ENCODE measurements at places on chromosomes 1 and 21. TPM values are rescaled to one million over a fixed set of nuclear protein-coding genes. Genes with fewer than 3 reads are reported as not detected.

Gene IKBKE
- 40.5 TPM for total RNA-seq

GRCh38 chr1:226733304-226733703, 5.8 kb downstream of the ITPKB start:
- H3K27ac ChIP-seq, result peak overlapping the region; percentile 75
- peaks cover 82% of the 10 kb centered on the region for H3K4me1 ChIP-seq
- peak; percentile 76 for DNase-seq
- peak overlapping the region; percentile 28 for H3K4me3 ChIP-seq

DNA sequence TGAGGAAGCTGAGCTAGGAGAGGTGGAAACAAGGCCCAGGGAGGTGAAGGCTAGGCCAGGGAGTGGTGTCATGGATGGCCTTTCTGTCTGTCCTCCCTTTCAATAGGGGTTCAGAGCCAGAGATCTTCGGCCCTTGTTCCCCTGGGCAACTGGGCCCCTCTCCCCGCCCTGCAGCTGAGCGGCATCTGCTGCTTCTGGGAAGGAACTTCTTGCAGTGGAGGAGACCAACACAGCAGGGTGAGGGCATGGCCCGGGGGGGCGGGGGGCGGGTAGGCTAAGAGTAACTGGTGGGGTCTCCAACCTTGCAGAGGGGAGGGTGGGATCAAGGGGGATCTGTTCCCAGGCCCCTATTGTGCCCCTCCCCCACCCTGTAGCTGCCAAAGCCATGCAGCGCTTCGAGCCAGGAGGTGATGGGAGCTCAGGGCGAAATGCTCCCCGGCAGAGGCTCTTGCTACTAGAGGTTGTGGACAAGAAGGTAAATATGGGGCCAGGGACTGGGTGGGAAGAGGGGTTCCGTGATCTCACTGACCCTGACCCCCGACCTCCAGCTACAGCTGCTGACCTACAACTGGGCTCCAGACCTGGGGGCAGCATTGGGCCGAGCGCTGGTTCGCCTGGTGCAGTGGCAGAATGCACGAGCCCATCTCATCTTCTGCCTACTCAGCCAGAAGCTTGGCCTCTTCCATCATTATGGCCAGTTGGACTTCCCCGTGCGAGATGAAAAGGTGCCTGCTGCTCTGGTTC, 11.7 kb downstream of the HYI start:
- H3K36me3 ChIP-seq, result peaks cover 84% of the 10 kb centered on the region
- H3K4me3 ChIP-seq, result no peak overlapping the region
- H3K4me1 ChIP-seq, result no peaks in the 10 kb centered on the region
- H3K27ac ChIP-seq, result no peak overlapping the region

DNA sequence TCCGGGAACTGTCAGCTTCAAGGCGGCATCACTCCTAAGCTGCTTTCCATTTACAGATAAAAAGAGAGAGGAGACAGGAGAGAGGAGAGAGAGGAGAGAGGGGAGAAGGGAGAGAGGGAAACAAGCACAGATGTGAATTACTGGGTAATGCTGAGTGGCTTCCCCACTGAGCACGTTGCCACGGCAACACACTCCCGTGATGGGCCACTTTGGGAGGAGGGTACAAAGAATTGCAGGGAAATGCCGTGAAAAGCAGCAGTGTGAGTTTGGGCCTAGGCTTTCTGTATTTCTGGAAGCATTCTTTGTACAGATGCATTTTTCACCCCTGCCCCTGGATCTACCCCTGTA, 128.0 kb upstream of the IRF2BP2 start:
- DNase-seq, result no peak
- no peak overlapping the region for H3K4me3 ChIP-seq
- H3K4me1 ChIP-seq, result no peaks in the 10 kb centered on the region
- no peak overlapping the region for H3K27ac ChIP-seq

GRCh38 chr1:98881901-98882300, 122.8 kb downstream of the PLPPR5 start:
- no peaks in the 10 kb centered on the region for H3K27me3 ChIP-seq
- no peak for DNase-seq
- H3K4me3 ChIP-seq, result no peak overlapping the region
- no peaks in the 10 kb centered on the region for H3K36me3 ChIP-seq
- H3K4me1 ChIP-seq, result no peaks in the 10 kb centered on the region

- peaks cover 6% of the 10 kb centered on the region for H3K36me3 ChIP-seq
- no peaks in the 10 kb centered on the region for H3K27me3 ChIP-seq
- DNase-seq, result no peak
- peaks cover 14% of the 10 kb centered on the region for H3K4me1 ChIP-seq
- H3K4me3 ChIP-seq, result no peak overlapping the region
These were observed 8.3 kb downstream of the ADAR start for GRCh38 chr1:154599658-154600057.

Gene RIMS3
- 5.4 TPM for total RNA-seq

Gene ADCY10
- 0.15 TPM for total RNA-seq

DNA sequence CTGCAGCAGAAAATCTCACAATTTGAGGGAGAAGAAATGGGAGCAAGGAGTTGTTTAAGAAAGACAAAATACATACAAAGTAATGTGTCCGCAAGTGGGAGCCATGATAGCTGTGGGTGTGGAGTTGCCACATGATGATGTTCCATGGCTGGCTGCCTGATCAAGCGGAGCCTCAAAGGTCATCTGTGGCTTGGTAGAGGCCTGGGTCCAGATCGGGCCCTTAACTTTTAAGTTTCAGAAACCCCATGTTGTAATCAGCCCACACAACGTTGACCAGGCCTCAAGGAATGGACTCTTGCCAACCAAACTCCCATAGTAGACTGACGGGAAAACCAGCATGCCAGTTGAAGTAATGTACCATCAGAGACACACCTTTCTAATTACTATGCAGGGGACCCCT, 64.7 kb upstream of the ANGPTL1 start:
- H3K27ac ChIP-seq, result no peak overlapping the region
- peaks cover 29% of the 10 kb centered on the region for H3K4me1 ChIP-seq
- H3K27me3 ChIP-seq, result no peaks in the 10 kb centered on the region
- DNase-seq, result no peak
- no peak overlapping the region for H3K4me3 ChIP-seq
- H3K36me3 ChIP-seq, result no peaks in the 10 kb centered on the region

- no peak overlapping the region for H3K27ac ChIP-seq
- no peak for DNase-seq
- no peaks in the 10 kb centered on the region for H3K4me1 ChIP-seq
- H3K4me3 ChIP-seq, result no peak overlapping the region
- H3K36me3 ChIP-seq, result no peaks in the 10 kb centered on the region
These were observed 37.3 kb downstream of the C1orf21 start for GRCh38 chr1:184424157-184424556.

DNA sequence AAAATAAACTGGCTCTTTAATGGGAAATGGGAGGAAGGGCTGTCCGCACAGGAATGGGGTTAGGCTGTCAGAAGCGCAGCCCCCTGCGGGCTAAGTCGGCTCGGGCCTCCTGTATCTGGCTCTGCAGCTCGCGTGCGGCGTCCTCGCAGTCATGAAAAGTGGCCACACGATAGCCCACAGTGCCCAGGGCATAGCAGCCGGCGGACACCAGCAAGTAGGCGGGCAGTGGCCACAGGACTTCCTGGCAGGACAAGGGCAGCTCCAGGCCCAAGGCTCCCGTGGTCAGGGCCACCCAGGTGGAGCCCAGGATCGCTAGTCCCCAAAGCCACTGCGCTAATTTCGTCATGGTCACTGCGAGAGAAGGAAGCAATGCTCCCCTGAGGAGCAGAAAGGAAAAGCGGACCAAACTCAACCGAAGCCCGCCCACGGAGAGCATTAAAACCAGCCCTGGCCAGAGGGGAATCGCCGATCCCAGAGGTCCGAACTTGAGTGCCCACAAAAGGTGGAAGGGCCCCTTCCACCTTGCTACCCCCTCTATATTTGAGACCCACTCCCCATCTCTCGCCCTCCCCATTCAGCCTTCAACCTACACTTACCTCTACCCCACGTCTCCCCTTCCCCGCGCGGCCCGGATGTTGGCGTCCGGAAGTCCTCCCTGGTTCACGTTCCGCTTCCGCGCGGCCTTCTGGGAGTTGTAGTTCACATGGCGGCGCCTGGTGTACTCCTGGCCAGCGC, at the start of gene DPM3:
Gene DPM3, minus strand, starts transcription at position 637 of the 735 bp plus-strand sequence. Its CDS starts 291 bp downstream, at position 346.
- H3K4me1 ChIP-seq, result peaks cover 17% of the 10 kb centered on the region
- peak within 1 kb of the TSS; percentile 89 for H3K4me3 ChIP-seq
- peak within 1 kb of the TSS; percentile 58 for H3K27ac ChIP-seq
- H3K36me3 ChIP-seq, result no peaks in the 10 kb centered on the region

DNA sequence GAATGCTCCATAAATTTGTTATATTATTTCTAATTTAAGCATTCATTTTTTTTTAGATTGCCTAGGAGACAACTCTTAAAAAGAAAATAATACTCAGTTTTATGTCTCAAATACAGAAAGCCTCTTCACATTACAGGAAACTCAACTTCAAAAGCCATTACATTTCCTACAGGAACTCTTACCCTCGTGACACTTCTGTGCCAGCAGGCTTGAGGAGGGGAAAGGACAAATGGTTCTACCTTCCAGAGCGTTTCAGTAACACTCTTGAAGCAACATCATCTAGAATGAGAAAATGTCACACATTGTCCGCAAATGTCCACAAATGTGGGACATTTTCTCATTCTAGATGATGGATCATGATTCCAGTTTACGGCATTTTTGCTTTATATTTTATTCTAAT, 51.7 kb downstream of the PTPN14 start:
- no peak overlapping the region for H3K4me3 ChIP-seq
- no peaks in the 10 kb centered on the region for H3K36me3 ChIP-seq
- no peaks in the 10 kb centered on the region for H3K4me1 ChIP-seq
- no peak overlapping the region for H3K27ac ChIP-seq

GRCh38 chr21:37278199-37278598, 11.1 kb upstream of the VPS26C start:
- H3K4me1 ChIP-seq, result no peaks in the 10 kb centered on the region
- H3K27ac ChIP-seq, result no peak overlapping the region
- H3K36me3 ChIP-seq, result no peaks in the 10 kb centered on the region
- no peak overlapping the region for H3K4me3 ChIP-seq
- DNase-seq, result no peak
- H3K27me3 ChIP-seq, result no peaks in the 10 kb centered on the region

Measured in B cell (primary cell).